Stimulated activated CD8-positive, alpha-beta memory T cell treated with anti-CD3 and anti-CD28 coated beads, Interleukin-2, amount 100 ng/mL, for 48 hours (primary cell): ENCODE measurements at places on chromosomes 12 and 14.

DNA sequence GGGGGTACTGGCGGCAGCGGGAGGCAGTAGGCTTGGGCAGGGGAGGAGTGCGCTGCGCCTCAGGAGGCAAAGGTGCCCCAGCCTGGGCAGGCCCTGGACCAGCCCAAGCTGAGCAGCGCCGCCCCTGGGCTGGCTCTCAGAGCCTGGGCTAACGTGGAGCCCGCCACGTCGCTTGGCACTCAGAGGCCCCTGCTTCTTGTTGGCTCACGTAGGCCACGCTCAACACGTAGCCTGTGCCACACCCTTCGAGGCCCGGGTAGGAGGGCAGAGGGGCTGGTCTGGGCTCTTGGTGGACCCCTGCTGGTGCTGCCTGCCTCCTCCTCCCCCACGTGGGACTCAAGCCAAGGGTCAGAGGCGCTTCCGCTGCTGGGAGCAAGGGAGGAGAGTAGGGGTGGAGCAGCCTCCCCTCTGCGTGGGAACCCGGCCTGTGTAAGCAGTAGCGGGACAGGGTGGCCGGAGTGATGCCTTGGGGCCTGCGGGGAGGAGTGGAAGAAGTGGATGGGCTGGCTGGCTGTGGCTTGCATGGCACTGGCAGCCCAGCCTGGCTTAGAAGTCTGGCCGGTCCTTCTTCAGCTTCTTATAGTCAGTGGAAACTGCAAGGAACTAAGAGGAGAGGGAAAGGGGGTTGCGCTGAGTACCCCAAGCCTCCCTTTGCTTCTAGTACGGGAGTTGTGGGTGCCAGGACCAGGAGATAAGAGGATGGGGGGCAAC lies 5.7 kb downstream of the SHMT2 start:
- no peak for DNase-seq

DNA sequence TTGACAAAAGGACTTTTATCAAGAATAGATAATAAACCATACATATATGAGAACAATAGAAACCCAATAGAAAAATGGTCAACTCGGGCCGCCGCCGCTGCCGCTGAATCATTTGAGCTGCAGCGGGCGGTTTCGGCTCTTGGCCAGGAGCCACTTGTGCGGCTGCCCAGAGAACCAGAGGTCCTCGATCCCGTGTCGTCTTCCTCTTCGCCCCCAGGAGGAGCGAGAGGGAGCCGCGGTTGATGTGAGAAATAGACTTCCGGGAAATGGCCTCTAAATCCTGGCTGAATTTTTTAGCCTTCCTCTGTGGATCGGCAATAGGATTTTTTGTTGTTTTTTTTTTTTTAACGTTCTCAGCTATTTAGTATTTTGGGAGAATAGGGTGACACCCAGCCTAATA lies 44.8 kb downstream of the CPSF6 start:
- peak; percentile 17 for DNase-seq

DNA sequence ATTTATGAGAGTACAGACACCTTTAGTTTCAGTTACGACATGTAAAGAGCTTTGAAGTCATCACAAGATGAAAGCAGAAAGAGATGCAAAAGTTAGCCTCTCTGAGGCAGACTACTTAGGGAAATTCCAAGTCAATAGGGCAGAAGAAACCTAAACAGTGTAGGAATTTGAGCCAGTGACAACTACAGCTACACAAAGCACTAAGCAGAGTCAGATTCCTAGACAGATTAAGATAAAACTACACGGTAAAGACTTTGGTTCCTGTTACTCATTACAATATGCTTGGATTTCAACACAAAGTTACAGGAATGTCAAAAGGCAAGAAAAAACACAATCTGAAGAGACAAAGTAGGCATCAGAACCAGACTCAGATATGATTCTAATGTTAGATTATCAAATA lies 1302.3 kb downstream of the FSCB start:
- DNase-seq: no peak

- peak; percentile 4 for DNase-seq
Observed at GRCh38 chr12:104177663-104178501, 37.7 kb upstream of the TXNRD1 start.

DNA sequence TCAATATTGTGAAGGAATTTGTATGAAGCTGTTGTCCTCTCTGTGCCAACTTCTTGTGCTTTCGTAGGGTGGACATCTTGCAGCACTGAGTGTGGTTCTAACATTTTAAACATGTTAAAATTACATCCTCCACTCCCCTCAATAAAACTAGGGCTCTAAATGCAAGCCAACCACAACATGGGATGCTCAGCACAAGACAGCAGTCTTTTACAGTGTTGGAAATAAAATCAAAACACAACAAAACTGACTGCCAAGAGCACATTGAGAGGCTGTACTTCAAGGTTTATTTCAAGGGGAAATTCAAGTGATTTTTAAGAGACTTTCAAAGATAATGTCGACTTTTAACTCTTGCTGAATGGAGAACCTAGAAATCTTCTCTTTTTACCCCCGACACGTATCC lies 396.9 kb downstream of the TMTC2 start:
- DNase-seq: no peak

- DNase-seq: no peak
Observed at GRCh38 chr12:130863298-130863697, 8.6 kb upstream of the RAN start.

- DNase-seq: no peak
Observed at GRCh38 chr14:68653804-68654203, 139.1 kb downstream of the ZFP36L1 start.

DNA sequence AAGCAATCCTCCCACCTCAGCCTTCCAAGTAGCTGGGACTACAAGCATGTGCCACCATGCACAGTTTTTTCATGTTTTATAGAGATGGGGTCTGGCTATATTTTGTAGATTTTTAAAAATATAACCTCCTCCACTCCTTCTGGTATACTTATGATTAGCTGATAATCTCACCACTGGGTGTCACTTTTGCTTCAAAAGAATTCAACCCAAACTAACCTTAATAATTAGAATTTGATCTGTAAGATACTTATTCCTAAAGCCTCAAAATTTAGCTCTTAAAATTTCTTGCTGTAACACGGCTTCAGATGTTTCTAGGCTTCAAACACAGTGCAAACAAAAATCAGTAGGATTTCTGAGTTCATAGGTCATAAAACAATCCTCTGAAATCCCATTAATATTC lies 130.3 kb downstream of the CEP83 start:
- DNase-seq: no peak
